ENCODE measurements at places on chromosomes 1 and 21.

DNA sequence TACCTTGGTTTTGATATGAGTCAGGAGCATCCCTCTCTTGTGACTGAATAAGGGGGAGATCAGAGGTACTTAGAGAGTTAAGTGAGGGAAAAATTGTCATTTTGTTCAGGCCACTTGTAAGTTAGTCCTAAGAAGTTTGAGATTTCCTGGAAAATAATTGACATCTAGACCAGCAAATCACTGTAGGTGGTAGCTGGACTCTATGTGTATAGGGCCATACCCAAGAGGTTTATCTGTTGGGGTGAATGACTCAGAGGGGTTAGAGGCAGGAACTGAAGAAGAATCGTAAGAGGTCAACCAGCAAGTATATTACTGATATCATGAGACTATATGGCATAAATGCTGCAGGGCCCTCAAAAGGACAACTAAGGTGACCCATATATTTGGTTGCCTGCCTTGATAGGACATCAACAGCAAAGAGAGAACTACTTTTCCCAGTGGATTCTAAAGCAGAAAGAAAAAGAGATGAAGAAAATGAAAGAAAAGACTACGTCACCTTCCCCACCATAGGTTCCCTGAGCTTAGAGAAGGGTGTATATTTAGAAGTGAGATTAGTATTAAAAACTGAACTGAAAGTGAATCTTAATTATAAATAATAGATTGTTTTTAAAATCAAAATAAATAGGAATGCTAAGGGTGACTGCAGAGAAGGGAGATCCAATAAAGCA lies 8.0 kb upstream of the RNPC3 start:
- no peak for DNase-seq

- no peak for DNase-seq
These were observed 11.1 kb upstream of the UBE2U start for GRCh38 chr1:64192290-64192689.

GRCh38 chr1:236222632-236223031 lies 59.1 kb downstream of the ERO1B start:
- no peak for DNase-seq

- DNase-seq = no peak
These were observed 38.0 kb downstream of the F5 start for GRCh38 chr1:169548282-169548681.

GRCh38 chr1:228212415-228212965 lies 4.6 kb downstream of the OBSCN start:
- DNase-seq = no peak

DNA sequence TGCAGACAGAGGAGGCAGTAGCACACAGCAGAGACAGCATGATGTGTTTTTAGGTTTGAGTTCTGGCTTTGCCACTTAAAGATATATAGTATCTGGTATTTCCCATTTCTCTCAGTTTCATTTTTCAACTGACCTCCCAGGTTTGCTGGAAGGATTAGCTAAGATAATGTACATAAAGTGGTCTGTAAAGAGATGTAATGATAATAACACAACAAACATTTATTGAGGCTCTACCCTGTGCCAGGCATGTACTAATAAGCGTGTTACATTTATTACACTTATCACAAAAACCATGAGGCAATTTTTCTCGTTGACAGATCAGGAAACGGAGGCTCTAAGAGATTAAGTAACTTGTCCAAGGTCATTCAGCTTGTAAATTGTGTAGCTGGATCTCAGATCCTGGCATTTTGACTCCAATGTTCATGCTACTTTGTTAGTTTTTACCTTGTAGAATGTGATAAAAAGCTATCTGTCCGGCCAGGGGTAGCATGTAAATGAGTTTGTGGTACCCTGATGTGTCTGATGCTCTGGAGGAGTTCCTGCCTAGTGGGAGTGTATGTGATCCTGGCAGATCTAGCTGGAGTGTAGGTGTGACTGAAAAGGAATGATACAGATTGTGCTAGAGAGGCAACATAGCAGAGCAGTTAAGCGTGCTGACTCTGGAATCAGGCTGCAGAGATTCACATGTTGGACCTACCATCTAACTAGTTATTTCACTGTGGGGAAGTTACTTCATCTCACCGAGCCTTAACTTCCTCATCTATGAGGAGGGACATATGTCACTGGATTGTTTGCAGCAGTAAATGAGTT lies 146.6 kb downstream of the VPS13D start:
- DNase-seq = no peak

DNA sequence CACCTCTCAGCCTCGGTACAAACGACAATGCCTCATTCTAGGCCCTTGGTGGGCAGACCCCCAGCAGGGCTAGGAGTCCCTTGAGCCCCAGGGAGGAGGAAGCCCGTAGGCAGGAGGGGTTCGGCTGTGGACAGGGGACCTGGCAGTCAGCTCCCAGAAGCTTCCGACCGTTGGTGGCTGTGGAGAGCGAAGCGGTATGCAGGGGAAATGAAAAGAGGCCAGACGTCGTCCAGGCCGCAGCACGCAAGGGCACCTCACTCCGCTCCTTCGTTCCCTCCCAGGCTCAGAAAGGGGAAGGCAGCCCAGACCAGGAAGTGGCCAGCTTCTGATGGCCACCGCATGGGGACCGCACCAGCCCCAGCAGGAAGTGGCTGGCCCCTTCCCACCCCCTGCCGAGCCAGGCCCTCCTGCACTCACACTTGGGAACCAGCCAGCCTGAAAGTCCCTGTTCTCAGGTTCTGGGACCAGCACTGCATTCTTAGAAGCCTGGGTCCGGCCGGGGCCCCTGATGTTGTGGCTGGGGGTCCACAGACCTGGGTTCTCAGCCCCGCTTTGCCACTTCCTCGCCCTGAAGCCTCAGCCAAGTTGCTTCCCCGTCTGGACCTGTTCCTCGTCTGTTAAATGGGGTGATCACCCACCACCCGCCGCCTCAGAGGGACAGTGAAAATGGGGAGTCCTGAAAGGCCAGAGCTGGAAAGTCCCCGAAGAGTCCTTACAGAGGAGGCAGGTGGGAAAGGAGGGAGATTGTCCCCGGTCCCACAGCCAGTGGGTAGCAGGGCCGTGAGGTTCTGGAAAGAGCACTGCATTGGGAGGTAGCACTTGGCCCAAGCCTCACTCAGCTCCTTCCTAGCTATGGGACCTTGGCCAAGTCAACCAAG lies 104.0 kb upstream of the RUNX3 start:
- no peak for DNase-seq

- no peak for DNase-seq
These were observed 68.5 kb upstream of the SDC3 start for GRCh38 chr1:30977105-30977504.

GRCh38 chr1:6779089-6779805 lies 6.0 kb upstream of the CAMTA1 start:
- no peak for DNase-seq

DNA sequence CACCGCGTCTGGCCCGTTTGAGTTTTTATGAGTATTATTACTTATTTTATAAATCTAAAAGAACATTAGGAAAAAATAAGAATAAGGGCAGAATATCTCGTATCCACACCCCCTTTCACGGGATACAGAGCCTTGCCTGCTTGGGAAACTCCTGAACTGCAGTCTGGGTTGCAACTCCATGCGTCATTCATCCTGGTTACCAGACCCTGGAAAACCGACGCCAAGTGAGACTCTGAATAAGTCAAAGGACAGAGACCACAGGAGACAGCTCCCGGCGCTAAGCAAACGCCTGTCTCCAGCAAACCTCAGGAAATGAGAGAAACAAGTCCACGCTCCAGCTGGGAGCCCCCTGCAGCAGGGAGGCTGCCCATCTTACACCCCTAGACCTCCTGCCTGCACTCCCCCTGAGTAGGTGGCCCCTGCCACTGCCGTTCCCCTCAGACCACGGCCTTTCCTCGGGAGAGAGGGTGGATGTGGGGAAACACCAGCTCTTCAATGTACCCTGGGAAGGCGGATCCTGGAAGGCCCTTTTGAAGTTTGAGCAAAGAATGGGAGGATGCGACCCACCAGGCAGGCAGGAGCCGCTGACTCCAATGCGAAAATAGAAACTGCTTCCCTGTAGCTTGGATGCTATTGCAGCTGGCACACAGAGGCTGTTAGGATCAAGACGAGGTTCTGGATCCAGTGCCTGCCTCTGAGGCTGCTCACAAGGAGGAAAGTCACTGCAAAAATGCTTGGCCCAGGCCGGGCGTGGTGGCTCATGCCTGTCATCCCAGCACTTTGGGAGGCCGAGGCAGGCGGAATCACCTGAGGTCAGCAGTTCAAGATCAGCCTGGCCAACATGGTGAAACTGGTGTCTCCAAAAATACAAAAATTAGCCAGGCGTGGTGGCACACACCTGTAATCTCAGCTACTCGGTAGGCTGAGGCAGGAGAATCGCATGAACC lies 37.7 kb upstream of the GPR157 start:
- no peak for DNase-seq

DNA sequence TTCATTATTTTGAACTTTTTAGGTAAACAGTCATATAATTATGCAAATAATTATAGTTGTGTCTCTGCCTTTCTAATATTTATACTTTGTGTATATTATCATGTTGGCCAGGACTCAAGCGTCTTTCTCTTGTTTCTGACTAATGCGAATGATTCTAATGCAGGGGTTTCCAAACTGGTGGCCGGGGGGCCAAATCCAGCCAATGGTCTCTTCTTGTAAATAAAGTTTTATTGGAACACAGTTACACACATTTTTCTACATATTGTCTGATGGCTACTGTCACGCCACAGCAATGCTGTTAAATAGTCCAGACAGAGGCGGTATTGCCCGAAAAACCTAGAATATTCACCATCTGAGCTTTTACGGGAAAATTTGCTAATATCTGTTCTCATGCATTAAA lies 8.9 kb upstream of the POFUT2 start:
- no peak for DNase-seq

- DNase-seq = no peak
These were observed 11.4 kb downstream of the SLC1A7 start for GRCh38 chr1:53130878-53131589.

DNA sequence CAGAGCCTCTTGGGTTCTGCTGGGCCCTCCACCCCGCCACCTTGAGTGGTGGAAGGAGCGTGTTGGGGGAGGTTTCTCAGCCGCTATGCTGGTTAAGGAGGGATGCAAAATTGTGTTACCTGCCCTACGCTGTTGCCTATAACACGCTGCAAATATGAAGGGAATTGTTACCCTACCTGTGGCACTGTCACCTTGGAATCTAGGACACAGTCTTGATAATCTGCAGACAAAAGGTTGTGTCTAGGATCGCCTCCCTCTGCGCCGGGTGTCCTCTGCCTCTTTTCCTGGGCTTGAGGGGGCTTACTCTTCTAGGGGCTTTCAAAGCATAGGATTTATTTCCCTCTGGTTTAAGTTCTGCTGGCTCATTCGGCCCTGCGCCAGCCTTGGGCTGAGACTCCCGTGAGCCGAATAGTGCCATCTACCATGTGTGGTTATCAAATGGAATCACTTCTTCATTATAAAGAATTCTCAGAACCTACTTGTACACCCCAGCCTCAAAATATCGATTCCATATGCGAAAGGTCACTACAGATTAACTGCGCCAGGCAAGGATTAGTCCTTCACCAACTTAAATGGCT lies 697 bp downstream of the SLC22A15 start:
- DNase-seq = no peak

DNA sequence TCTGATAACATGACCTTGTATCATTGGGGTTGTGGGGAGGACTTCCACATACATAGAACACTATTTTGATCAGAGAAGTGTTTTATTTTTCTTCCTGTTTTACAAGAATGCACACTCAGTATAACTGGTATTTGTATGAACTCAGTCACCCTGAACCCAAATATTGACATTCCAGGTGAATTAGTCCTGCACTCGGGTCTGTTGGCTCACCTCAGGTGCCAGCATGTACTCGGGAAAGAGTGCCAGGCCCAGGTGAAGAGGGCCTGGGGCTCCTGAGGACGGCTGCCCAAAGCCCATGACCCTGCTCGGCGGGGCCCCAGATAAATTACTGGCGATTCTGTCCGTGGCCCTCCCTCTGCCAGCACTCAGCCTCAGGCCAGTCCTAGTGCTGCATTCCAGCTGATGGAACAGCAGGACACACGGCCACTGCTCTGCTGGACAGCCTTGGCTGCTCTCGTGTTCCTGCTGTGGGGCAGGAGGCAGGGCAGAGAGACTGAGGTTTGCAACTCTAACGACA lies 75.4 kb upstream of the TMPRSS2 start:
- no peak for DNase-seq

DNA sequence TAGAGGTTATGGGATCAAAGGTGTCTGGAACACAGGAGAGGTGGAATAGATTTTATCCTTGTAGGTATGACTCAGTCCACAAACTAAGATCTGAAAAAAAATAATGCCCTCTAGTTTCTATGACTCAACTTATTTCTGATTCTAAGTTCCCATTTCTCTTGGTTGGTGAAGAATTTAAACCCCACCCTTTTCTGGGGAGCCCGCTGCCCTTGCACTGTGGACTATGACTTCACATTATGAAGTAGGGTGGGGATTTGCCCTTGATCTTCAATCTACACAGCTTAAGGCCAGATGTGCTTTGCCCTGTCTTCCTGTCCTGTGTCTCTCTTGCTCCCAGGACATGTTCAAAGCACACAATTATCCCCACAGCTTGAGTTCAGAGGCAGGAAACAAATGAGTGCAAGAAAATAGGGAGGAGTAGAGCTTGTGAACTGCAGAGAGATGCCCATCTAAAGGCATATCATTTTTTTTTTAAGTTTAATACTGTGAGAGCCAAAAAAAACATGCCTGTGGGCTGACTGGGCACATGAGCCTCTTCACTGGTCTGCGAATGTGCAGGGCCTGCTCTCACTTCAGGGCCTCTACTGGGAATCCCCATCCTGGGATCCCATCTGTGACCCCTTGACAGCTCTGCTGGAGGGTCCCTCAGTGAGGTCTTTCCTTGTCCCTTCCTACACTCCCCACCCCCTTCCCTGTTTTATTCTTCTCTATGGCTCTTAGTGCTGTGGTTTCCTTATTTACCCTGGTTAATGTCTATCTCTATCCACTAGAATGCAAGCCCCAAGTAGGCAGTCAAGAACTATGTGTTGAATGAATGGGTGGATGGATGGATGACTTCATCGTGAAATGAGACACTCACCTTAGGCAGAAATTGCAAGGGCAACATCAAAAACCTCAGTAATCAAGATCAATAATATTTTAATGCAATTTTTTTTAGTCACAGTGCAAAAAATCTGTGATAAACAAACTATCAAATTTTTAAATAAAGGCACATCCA lies 61.5 kb downstream of the CD58 start:
- DNase-seq = no peak

Measured in activated CD8-positive, alpha-beta memory T cell treated with anti-CD3 and anti-CD28 coated beads for 4 hours (primary cell).